ENCODE measurements at places on chromosomes 1 and 21.

- no peak for DNase-seq
Measured at GRCh38 chr1:99672530-99673213, 26.8 kb downstream of the PALMD start.

- DNase-seq: no peak
Measured at GRCh38 chr1:53546409-53547155, 87.4 kb downstream of the DMRTB1 start.

DNA sequence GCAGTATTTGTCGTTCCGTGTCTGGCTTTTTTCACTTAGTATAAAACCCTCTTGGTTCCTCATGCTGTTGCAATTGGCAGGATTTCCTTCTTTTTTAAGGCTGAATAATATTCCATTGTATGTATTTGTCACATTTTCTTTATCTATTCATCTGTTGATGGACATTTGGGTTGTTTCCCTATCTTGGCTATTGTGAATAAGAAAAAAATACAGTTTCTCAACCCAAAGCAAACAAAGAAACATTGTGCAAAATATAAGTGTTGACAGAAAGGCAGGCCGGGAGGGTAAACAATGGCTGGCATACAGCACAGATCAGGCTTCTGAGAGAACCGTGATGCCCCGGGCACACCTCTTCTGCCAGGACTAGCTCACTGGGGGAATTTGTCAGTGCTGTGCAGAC is 26.9 kb downstream of the NENF start:
- no peak for DNase-seq

GRCh38 chr1:19009882-19010321 is 53.4 kb upstream of the IFFO2 start:
- no peak for DNase-seq

DNA sequence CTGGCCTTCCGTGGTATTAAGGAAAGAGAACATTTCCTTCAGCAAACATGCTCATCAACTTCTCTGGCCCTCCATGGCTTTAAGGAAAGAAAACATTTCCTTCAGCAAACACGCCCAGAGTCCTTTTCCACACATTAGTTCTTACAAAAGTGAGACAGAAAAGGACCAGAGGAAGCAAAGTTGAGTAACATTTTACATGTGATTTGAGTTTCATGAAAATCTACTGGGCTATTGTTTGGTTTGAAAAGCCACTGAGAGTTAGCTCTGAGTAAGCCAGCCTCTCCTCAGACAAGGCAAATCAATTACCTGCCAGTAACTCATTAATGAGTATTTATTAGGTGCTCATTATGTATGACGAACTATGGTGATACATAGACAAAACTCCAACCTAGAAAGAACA is 78.0 kb downstream of the NID1 start:
- no peak for DNase-seq

DNA sequence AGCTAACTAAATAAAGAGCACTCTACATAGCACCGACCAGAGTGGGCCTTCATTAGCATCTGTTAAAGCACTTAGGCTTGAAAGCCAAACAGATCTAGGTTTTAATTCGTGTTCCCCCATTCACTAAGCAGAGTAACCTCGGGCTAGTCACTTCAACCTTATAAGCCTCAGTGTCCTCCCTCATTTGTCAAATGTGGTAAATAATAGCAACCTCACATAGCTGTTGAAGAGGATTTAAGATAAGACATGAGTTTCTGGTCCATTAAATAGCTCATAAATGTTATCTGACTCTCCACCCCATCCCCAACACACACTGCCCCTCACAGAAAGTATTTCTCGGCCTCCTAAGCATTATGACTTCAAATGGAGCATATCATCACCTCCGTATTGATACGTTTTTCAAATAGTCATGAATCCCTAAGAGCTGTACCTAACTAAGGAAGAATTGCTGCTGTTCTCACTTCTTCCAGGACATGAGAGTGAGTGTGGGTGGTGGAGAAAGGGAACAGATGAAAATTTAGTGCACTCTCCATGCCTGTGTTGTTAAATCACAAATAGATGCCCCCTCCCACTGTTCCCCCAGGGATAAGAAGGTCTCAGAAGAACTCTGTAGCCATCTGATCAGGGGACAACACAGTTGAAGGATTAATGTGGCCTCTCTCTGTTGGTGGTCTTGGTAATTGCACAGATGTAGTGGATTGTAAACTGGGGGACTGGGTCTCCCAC is 47.6 kb downstream of the PLPP3 start:
- no peak for DNase-seq

GRCh38 chr1:50123071-50123470 is 14.4 kb downstream of the ELAVL4 start:
- no peak for DNase-seq

- no peak for DNase-seq
Measured at GRCh38 chr1:78351551-78352216, 139.1 kb upstream of the PTGFR start.

- DNase-seq: no peak
Measured at GRCh38 chr1:41093826-41094225, 72.3 kb upstream of the SLFNL1 start.

GRCh38 chr1:109508001-109508872 is 1.3 kb downstream of the AMIGO1 start:
- DNase-seq: no peak

DNA sequence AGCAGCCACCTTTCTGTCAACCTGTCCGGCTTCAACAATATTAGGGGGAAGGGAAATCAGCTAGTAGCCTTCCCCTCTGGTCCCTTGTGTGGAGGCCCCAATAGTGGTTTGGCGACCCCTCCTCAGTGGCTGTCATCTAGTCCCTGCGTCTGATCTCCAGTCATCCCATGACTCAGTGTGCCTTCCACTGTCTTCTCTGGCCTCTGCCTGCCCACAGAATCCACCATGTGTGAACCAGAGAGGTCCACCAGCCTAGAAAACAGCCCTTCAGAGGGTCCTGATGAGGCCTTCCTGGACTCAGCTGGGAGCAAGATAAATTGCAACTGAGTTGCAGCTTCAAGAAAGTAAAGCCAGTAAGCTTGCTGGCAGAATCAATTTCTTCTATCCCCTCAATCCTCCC is 3.8 kb upstream of the ATXN7L2 start:
- DNase-seq: no peak

GRCh38 chr1:156608036-156608674 is 6.9 kb upstream of the GPATCH4 start:
- DNase-seq: peak; percentile 84

GRCh38 chr1:4586611-4587160 is 67.7 kb upstream of the AJAP1 start:
- no peak for DNase-seq

GRCh38 chr1:221801773-221802516 is 60.1 kb upstream of the DUSP10 start:
- DNase-seq: no peak

- DNase-seq: no peak
Measured at GRCh38 chr1:18775341-18775740, 84.1 kb downstream of the TAS1R2 start.

- no peak for DNase-seq
Measured at GRCh38 chr1:116832932-116833578, 76.7 kb upstream of the PTGFRN start.

- DNase-seq: no peak
Measured at GRCh38 chr1:18010408-18010807, 97.2 kb upstream of the IGSF21 start.

GRCh38 chr1:230028602-230029223 is 38.3 kb upstream of the GALNT2 start:
- no peak for DNase-seq

DNA sequence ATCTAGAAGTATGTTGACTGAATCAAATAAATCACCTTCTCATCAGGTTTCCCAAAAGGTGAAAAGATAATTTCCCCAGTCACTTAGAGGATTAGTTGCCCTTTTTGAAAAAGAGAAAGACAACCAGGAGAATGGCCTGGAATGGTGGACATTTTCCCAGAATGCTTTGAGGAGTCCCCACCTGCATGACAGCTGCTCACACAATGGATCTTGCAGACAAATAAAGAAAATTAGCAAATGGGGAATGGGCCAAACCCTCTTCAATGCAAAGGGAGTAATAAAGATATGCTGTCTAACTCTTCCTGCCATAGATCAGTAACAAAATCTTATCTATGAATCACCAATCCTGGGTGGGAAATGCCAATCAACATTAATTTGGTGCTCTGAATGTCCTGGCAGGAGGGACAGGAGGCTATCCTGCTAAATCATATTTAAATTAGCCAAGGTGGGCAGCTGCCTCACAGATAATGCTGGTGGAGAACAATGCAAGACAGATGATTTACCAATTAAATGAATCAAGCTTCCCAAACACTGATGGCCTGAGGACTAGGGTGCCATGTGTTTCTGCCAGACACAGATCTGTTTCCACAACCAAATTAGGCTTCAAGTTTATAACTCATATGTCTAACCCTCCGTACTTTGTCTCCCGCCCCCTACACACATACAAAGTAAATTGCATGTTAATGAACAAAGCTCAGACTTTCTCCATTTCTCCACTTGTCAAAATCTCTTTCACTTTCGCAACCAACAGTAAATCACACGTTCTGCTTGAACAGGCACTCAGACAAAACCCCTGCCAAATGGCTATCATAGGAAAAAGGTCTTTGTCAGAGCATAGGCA is 488.0 kb upstream of the PLXNA2 start:
- no peak for DNase-seq

GRCh38 chr1:19206947-19207346 is 3.1 kb downstream of the UBR4 start:
- no peak for DNase-seq

DNA sequence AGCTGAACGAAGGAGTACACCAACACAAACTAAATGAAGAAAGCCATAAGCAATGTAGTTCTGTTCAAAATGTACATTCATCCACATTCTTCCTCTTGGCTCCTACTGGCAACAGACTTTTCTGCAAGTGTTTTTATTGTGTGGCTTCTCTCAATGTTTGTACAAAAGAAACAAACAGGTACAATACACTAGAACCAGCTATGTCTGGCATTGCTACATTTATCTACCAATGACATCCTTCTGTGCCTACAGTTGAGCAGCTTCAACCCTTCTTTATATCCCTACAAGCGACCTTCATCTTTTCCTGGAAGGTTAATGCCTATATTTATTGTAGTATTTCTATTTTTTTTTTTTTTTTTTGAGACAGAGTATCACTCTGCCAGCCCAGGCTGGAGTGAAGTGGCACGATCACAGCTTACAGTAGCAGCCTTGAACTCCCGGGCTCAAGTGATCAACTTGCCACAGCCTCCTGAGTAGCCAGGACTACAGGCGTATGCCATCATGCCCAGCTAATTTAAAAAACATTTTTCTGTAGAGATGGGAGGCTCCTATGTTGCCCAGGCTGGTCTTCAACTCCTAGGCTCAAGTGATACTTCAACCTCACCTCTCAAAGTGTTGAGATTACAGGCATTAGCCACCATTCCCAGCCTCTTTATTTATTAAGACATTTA is 89.3 kb downstream of the ASH1L start:
- DNase-seq: no peak

Data from SIG-M5 (cell line).